ENCODE measurements at places on chromosomes 2 and 18.

GRCh38 chr2:43417300-43417699 is 178.5 kb downstream of the THADA start:
- no peak for DNase-seq

GRCh38 chr2:173990970-173991819 is 26.0 kb upstream of the SP3 start:
- DNase-seq = no peak

DNA sequence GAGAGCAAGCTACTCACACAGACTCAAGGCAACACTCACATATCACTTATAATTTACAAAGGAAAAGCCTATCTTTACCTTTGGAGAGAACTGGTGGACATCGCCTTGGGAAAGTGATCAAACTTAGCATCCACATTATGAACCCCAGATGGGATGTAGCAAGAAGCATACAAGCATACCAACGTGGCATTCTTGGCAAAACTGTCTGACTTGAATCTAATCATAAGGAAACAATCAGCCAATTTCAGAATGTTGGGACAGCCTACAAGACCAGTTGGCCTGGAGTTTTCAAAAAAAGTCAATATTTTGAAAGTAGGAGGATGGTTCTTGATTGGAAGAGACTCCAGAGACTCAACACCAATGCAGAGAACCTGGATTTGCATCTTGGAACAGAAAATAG is 79.1 kb upstream of the PMAIP1 start:
- DNase-seq = no peak

DNA sequence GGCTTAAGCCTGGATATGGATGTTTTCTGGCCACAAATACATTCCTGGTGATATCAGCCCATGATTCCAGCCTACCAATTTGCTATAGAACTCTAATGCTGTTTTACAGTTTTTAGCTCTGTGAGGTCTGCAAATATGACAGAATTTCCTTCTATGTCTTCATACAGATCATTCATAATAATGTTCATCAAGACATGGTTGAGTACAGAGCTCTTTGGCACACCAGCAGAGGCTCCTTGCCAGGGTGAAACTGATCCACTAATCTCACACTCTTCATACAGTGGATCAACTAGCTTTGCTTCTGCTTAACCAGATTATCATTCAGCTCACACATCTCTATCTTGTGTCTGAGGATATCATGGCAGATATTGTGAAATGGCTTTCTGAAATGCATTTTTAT is 672.1 kb downstream of the STK39 start:
- DNase-seq = no peak
